IPS-NIHi11 (cell line): ENCODE measurements at places on chromosomes 1 and 21.

DNA sequence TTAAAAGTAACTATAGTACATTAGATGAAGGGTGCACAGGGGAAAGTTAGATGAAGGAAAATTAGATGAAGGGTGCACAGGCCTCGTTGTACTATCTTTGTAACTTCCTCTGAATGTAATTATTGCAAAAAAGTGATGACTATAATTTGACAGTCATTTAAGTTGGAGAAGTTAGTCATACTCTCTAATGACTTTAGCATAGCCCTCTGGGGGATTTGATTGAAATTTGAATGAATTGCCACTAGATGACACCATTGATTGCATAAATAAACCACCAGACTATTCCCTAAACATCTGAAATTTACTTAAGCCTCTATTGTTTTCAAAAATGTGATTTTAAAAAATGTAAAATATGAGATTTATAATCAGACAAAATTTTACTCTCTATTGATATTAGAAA, 102.6 kb downstream of the TPR start:
- DNase-seq = no peak

- no peak for DNase-seq
These were observed 149.9 kb downstream of the MRPL39 start for GRCh38 chr21:25457411-25457810.

DNA sequence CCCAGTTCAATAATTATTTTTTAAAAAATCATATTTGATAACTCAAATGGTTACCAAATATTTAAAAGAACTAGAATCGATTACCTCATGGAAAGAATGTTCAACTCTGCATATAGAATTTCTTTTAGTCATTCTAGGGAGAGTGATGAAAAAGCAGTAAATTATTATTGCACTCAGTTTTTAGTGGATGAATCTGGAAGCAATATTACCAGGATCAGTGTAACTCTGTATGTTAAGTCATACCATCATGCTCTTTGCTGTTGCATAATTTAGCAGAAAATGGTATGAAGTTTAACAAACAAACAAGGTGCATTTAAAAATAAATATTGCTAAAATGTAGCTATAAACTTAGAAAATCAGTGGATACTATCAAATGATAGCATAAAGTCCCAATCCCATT, 46.1 kb upstream of the ARHGAP29 start:
- no peak for DNase-seq

GRCh38 chr1:241717975-241718374, 65.9 kb downstream of the WDR64 start:
- no peak for DNase-seq

DNA sequence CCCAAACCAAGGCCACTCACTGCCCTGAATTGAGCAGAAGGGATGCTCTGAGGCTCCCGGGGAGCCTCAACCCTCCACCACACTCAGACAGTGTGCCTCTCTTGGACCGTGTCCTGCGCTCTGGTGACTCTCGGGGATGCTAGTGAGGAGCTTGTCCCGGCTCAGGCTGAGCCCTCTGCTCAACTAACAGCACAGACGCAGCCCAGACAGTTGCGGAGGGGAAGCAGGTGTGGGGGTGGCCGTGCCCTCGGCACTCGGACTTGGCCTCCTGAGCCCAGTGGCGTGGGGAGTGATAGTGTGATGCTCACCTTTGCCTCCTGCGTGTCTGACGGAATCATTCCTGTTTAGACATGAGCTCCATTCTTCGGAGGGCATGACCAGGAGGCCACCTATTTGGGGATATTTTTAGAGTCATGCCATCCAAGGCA, 15.4 kb upstream of the SLC19A1 start:
- DNase-seq = no peak

GRCh38 chr1:50232336-50232735, 123.6 kb downstream of the ELAVL4 start:
- no peak for DNase-seq

- DNase-seq = no peak
These were observed 40.1 kb downstream of the PRKCZ start for GRCh38 chr1:2090216-2090890.

- peak; percentile 54 for DNase-seq
These were observed 53.9 kb downstream of the CASQ2 start for GRCh38 chr1:115714572-115715141.

DNA sequence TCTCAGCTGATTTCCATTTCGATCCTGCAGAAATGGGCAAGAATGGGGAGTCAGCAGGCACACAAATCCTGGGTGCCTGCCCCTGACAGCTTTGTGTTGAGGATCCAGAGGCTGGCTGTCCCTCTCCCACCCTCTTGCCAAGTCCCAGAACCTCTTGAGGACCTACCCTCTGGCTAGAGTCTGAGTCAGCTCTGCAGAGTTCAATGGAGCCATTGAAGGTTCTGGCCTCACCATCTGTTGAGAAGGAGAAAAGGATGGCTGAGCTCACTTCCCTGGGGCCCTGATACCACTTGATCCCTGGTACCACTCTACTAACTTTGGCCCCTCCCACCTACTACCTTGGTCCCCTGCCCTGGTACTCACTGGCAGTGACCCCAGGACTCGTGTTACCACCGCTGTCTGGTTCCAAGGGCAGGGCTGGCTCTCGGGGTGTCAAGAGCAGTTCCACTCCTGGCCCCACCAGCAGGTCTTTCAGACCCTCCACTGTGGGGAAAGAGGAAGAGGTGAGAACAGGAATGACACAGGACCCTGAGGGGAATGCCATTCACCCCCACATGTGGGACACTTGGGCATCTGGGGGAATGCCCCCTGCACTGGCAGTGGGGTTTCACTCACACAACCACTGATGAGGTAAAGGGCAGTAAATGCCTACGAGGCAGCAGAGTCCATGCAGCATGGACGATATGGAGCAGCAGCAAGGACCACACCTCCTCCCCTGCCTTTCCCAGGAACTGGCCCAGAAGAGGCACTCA, 10.5 kb downstream of the RXFP4 start:
- no peak for DNase-seq

DNA sequence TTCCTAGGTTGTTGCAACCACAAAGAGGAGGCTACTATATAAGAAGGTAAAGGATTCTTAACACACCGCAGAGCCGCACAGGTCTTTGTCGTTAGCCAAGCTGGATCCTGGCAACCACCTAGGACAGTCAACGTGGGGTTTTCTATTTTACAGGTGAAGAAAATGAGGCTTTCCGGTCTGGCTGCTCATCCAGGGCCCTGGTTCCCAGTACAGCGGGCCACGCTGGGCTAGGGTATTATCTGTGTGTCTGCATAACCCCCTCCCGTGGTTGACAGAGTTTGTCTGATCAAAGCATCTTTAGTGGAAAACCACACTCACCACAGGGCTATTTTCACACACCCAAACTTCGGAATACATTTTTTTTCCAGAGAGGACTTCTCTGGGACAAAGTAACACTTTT, 39.0 kb upstream of the PDE9A start:
- DNase-seq = no peak

DNA sequence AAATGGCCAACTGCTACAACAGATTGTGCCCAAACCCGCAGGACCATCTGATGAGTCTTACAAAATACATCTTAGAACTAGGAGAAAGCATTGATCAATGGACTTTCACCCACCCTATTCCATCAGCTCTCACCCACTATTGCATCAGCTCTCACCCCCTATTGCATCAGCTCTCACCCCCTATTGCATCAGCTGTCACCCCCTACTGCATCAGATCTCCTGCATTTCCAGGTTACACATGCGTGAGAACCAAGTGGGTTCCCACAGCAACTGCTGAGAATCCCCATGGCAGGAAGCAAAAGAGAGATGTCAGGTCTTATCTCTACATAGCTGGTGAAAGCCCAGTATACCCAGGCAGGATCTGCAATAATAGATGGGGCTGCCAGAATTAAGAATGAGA, 533.5 kb downstream of the LTN1 start:
- DNase-seq = no peak

DNA sequence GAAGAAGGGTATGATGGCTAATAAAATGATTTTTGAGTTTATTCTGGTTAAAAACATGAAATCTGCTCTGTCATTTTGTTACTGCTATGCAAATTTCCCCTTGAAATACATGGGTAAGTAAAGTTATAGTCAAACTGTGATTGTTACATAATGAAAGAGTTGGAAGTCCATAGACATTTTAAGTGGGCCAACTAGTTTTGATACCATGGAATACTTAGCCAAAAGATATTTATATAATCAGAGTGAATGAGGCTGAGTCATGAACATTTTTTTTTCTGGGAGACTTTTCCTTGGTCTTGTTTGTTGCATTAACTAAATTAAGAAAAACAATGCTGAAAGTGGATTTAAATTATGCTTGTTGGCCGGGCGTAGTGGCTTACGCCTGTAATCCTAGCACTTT, 58.2 kb upstream of the MPC2 start:
- DNase-seq = no peak

- no peak for DNase-seq
These were observed 231.3 kb downstream of the C1orf94 start for GRCh38 chr1:34408011-34408410.
